Right lobe of liver (tissue), 6 donors: ENCODE measurements at places on chromosomes 6 and 20. TPM values are rescaled to one million over a fixed set of nuclear protein-coding genes. Genes with fewer than 3 reads are reported as not detected.

Gene PSMA7
- total RNA-seq, result 111 TPM

GRCh38 chr6:14020551-14020950, 95.8 kb downstream of the RNF182 start:
- no peak overlapping the region for H3K27ac ChIP-seq
- no peaks in the 10 kb centered on the region for H3K36me3 ChIP-seq
- no peaks in the 10 kb centered on the region for H3K4me1 ChIP-seq
- H3K27me3 ChIP-seq, result no peaks in the 10 kb centered on the region
- H3K4me3 ChIP-seq, result no peak overlapping the region

GRCh38 chr20:48395816-48396546, 431.8 kb downstream of the PREX1 start:
- no peak overlapping the region for H3K4me3 ChIP-seq
- no peaks in the 10 kb centered on the region for H3K27me3 ChIP-seq
- H3K27ac ChIP-seq, result no peak overlapping the region
- no peaks in the 10 kb centered on the region for H3K4me1 ChIP-seq
- H3K36me3 ChIP-seq, result no peaks in the 10 kb centered on the region
- DNase-seq, result no peak

GRCh38 chr6:159053781-159054398, 9.1 kb upstream of the TAGAP start:
- no peaks in the 10 kb centered on the region for H3K4me1 ChIP-seq
- no peaks in the 10 kb centered on the region for H3K36me3 ChIP-seq
- H3K27me3 ChIP-seq, result no peaks in the 10 kb centered on the region
- no peak overlapping the region for H3K27ac ChIP-seq
- H3K4me3 ChIP-seq, result no peak overlapping the region
- no peak for DNase-seq

- no peak overlapping the region for H3K4me3 ChIP-seq
- no peaks in the 10 kb centered on the region for H3K36me3 ChIP-seq
- H3K27ac ChIP-seq, result no peak overlapping the region
- H3K4me1 ChIP-seq, result peaks cover 2% of the 10 kb centered on the region
- H3K27me3 ChIP-seq, result no peaks in the 10 kb centered on the region
- no peak for DNase-seq
Measured at GRCh38 chr20:5781798-5782750, 31.9 kb downstream of the SHLD1 start.

Gene DBNDD2
- 4.0 TPM for total RNA-seq

GRCh38 chr20:40197691-40198090, 491.3 kb downstream of the MAFB start:
- no peak for DNase-seq
- no peaks in the 10 kb centered on the region for H3K4me1 ChIP-seq
- no peaks in the 10 kb centered on the region for H3K27me3 ChIP-seq
- no peak overlapping the region for H3K27ac ChIP-seq
- no peak overlapping the region for H3K4me3 ChIP-seq

DNA sequence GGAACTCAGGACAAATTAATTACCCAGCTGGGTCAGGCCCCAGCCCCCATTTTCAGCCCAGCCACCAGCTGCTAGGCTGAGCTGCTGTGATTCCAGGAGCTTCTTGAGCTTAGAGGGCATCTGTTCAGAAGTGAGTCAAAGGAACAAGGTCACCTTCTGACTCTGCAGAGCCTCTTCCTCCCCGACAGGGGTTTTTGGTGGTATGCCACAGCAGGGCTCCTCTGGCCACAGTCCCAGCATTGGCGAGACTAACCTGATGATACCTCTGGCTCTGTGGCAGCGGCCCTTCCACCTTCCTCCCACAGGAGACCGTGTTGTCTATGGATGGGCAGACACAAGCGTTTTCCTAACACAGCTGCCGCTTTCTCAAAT, 39.7 kb downstream of the ZC3H12D start:
- no peak overlapping the region for H3K27ac ChIP-seq
- no peaks in the 10 kb centered on the region for H3K4me1 ChIP-seq
- no peaks in the 10 kb centered on the region for H3K27me3 ChIP-seq
- no peak overlapping the region for H3K4me3 ChIP-seq
- H3K36me3 ChIP-seq, result no peaks in the 10 kb centered on the region

Gene CLPSL2
- not detected for total RNA-seq

Gene KCNB1
- 4.4 TPM for total RNA-seq

Gene TTBK1
- total RNA-seq, result 0.83 TPM

DNA sequence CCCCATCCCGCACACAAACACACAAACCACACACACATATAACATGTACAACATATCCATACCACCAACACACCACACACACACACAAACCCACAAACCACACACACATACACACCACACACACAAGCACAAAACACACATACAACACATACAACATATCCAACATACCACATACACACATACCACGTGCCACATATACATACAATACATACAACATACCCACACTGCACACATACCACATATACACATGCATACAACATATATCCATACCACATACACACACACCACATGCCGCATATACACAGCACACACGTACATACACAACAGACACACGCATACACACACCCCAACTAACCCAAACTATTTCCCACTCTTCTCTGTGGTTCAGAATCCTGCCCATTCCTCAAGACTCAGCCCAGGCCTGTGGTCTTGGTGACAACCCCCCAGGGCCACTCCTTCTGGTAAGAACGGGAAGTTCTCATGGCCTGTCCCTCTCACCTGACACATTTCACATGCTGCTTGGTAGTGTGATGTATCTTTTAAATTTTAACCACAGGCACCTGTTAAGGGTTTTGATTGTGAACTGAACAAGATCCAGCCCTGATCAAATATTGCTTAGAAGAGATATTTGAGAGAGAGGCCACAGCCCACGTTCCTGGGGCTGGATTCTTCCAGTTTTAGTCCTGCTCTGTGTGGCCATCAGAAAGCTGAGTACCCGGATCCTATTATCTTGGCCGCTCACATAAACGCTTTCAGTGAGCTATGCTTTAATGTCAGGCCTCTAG, 55.9 kb upstream of the KCNK16 start:
- H3K4me1 ChIP-seq, result peaks cover 13% of the 10 kb centered on the region
- H3K36me3 ChIP-seq, result no peaks in the 10 kb centered on the region
- DNase-seq, result no peak
- H3K4me3 ChIP-seq, result no peak overlapping the region

Gene KCNK16
- not detected for total RNA-seq

DNA sequence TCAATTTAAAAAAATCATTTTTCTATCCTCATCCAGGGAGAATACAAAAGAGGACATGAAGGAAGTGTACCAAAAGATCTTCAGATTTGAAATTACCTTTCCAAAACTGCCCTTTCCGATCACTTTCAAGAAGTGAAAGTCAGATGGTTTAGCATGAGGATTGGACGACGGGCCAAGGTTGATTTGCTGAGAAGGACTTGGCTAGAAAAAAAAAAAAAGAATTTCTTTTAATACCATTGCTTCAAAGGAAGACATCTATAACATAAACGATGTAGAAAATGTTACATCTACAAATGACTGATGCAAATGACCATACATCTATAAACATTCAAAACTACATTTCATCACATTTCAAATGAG, 120.9 kb upstream of the SLC2A12 start:
- peak overlapping the region; percentile 83 for H3K4me3 ChIP-seq
- H3K4me1 ChIP-seq, result peaks cover 27% of the 10 kb centered on the region
- H3K27ac ChIP-seq, result peak overlapping the region; percentile 99
- H3K27me3 ChIP-seq, result no peaks in the 10 kb centered on the region
- peaks cover 38% of the 10 kb centered on the region for H3K36me3 ChIP-seq

DNA sequence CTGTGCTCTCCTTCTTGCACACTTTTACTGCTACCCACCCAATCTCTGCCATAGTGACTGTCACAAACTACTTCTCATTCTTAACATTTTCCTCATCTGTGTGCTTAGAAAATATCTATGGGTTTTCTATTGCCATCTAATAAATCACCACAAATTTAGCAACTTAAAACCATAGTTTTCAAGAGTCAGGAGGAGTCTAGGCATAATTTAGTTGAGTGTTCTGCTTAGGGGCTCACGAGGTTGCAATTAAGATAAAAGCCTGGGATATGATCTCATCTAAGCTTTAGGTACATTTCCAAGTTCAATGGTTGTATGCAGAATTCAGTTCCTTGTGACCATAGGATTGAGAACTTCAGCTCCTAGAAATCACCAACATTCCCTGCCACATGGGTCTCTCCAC, 98.8 kb downstream of the CLVS2 start:
- no peak for DNase-seq
- H3K27ac ChIP-seq, result no peak overlapping the region
- H3K4me1 ChIP-seq, result no peaks in the 10 kb centered on the region
- H3K4me3 ChIP-seq, result no peak overlapping the region

DNA sequence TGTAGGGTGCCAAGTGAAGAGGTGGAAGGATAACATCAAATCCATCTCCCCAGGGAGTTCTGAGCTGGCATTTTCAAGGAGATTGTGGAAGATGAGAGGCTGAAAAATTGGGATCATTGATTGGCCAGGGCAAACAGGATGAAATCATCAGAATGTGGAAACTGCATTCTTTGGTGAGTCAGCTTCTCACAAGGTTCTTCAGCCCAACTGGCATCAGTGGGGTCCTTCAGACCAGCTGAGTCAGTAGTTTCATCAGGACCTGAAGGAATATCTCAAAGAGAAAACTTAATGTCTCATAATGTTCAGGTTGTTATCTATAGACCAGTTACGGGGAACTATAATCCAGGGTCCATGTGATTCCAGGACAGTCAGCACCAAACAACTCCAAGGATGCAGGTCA, 195.8 kb downstream of the HAO1 start:
- no peak overlapping the region for H3K4me3 ChIP-seq
- H3K27me3 ChIP-seq, result no peaks in the 10 kb centered on the region
- no peak for DNase-seq
- H3K36me3 ChIP-seq, result no peaks in the 10 kb centered on the region
